Stimulated activated CD4-positive, alpha-beta T cell treated with anti-CD3 and anti-CD28 coated beads, Interleukin-1b, Interleukin-23, amount 100 ng/mL, for 1 hour (primary cell): ENCODE measurements at places on chromosomes 2 and 18.

DNA sequence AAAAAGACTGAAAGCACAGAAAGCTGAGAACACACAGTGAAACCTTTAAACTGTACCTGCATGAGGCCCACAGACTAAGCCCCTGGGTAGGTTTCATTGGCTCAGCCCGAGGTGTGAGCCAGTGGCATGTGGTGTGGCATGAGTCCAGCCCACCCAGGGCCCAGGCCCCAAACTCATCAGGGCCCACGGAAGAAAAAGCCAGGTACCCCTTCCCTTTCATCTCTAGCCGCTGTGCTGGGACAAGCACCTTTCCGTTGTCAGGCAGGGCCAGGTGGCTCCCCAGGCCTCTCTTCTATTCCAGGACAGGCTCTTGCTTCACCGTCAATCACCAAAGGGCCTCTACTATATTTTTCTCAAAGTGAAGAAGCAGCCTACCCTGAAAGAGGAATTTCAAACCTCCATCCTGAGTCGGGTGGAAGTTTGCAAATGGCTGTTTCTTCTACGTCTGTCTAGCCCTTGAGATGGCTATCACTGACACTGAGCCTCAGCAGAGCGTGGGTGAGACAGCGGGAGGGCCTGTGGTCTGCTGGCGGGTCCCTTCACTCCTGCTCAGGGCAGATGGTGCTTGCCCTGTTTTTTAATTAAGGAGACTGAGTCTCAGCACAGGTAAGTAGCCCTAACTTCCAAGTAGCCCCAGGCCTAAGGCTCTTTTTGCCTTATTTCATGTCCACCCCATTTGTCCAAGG, 8.6 kb downstream of the DNAJB2 start:
- no peak for DNase-seq

DNA sequence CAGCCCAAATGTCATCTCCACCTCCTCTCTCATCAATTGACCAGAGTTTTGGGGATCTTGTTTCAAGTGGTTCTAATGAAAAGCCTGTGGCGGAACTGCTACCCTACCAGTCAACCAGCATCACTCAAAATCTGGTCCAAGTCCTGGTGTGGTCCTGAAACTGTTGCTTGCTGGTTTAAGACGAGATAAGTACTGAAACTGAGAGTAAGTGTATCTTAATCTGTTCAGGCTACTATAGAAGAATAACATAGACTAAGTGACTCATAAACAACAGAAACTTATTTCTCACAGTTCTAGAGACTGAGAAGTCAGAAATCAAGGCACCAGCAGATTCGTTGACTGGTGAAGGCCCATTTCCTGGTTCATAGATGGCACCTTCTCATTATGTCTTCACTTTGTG, 879 bp upstream of the GALNT5 start:
- no peak for DNase-seq

GRCh38 chr2:162293122-162293786, 25.2 kb downstream of the IFIH1 start:
- no peak for DNase-seq

- DNase-seq = no peak
These were observed 974.5 kb upstream of the ZEB2 start for GRCh38 chr2:145494441-145494840.

DNA sequence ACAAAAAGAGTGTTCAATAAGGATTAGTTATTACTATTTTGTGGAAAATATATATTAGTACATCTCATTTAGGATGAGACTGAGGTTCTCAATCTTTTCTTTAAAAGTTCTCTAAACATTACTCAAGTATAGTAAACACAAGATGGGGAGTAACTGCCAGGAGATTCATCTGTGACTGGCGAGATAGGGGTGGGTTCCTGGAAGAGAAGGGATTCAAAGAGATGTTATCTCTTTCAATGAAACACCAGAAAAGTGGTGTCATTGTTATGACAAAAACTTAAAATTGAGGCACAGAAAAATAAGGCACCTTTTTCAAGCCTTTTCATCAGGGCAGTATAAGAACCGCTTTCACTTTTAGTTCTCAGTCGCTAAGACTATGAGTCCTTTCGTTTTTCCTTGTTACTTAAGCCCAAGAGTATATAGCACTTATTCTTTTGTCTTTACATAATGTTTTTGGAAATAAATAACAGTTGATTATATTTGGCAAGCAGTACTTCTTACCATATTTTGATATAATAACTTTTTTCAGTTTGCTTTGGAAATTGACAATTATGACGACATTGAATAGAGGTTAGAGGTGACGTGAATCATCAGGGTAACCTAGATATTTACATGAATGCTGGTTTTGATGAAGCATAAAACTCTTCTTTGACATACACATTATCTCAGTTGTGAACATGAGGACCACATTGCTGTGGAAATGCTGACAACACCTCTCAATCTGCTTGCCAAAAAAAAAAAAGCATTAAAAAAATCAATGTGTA, 393.9 kb upstream of the TCF4 start:
- no peak for DNase-seq

DNA sequence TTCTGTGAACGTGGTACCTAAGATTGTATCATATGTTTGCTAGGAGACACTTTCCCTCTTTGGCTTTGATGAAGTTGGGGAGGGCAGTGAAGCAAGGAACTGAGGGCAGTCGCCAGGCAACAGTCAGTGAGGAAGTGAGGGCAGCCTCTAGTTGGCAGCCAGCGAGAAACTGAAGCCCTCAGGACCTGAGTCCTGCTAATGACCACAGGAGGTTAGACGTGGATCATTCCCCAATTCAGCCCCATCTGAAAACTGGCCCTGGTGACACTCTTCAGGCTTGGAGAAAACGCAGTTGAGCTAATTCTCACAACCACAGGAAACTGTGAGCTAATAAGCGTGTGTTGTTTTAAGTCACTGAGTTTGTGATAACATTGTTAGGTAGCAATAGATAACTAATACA, 84.5 kb upstream of the REG3G start:
- no peak for DNase-seq

- no peak for DNase-seq
These were observed 76.4 kb downstream of the BOD1L2 start for GRCh38 chr18:57223144-57223870.

GRCh38 chr2:236166796-236167296, 1.3 kb downstream of the GBX2 start:
- DNase-seq = no peak

GRCh38 chr18:40810372-40810771, 1144.7 kb upstream of the PIK3C3 start:
- DNase-seq = no peak

GRCh38 chr18:21270453-21270852, 28.4 kb downstream of the GREB1L start:
- DNase-seq = no peak

GRCh38 chr2:54895730-54896129, 154.5 kb downstream of the RTN4 start:
- DNase-seq = no peak

DNA sequence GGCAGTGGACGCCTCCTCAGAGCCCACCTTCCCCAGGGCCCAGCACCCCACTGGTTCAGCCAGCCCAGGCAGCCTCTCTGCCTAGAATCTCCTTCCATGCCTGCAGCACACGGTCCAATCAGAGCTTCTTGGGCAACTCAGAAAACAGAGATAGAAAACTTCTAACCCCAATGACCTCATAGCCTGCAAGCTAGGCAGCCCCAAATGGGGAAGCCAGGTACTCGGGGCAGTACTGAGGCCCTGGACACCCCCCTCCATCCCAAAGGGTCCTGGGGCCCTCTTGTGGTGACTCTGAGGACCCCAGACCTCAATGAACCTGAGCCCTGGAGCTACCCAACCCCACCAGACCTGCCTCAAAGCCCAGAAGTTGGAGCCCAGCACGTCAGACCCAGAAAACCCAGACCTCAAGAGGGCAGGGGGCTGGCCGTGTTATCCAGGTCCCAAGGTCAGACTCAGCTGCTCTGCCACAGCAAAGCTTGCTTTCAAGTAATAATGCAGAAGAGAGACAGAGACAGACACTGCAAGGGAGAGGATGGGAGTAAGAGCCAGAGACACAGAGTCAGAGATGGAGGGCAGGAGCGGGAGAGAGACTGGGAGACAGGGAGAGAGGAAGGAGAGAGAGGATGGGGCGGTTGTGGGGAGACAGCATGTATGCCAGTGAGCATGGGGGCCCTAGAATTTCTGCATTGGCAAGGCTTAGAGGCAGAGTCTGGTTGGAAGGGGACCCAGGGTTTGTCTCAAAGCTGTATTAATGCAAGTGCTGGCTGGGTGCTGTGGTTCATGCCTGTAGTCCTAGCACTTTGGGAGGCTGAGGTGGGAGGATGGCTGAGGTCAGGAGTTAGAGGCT, 28.2 kb downstream of the SERTAD2 start:
- no peak for DNase-seq

DNA sequence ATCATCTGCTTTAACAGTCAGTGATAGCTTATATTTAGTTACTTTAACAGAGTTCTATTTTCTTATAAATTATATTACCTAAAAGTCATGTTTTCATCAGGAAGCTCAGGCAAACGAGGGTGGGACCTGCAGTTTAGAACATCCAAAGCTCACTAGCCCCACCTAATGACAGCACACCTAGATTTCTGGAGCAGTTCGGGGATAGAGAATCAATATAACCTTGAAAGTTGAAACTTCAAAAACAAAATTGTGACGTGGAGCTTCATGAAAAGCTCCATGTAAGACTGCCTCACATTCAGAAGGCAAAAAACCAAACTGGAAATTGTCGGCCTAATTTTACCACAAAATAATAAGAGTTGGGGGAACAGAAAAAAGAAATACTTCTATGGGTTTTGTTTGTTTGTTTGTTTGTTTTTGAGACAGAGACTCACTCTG, 185.9 kb upstream of the CCDC150 start:
- no peak for DNase-seq

- DNase-seq = no peak
These were observed 336.7 kb downstream of the OSR1 start for GRCh38 chr2:19021721-19022120.

GRCh38 chr2:191226196-191226595, 19.0 kb upstream of the MYO1B start:
- no peak for DNase-seq

GRCh38 chr18:32735781-32736180, 37.0 kb downstream of the KLHL14 start:
- DNase-seq = no peak
